ENCODE measurements at places on chromosomes 1 and 21.

DNA sequence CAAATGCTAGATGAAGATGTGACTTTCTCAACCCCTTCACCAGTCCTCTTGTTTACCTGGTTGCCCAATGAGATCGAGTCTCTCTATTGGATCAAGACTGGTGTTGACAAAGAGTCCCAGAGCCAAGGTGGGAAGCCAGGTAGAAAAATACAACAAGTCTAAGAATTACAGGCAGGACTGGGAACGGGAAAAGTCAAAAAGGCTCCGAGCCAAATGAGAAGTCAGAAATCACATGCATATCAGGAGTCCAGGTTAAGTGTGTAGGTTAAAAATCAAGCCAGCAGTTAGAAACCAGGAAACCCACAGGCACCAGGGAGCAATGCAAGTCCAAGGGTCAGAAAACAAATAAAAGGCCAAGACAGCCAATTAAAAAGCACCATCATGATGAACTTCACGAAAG lies 27.4 kb upstream of the DUSP23 start:
- no peak for DNase-seq

DNA sequence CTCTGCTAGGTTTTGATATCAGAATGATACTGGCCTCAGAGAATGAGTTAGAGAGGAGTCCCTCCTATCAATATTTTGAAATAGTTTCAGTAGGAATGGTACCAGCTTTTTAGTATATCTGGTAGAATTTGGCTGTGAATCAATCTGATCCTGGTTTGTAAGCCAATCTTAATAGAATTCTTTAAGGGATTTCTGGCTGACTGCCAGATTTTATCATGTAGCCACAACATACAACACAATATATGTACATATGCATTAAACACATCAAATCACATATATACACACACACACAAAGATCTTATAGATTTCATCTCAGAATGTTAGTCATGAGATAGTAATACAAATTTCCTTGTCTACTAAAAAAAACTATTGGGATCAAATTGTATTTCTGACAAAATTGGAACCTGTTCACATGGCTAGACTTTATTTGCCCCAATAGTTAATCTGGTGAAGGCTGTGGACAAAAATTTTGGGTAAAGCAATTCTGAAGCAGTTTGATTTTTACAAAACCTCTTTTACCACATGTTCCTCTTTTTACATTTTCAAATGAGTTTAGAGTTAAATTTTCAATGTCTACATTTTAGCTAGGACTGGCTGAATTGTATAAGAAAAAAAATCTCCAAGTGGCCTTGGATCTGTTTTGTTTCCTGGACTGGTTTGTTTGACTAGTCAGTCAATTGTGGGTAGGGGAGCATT lies 151.7 kb downstream of the FASLG start:
- DNase-seq: no peak

DNA sequence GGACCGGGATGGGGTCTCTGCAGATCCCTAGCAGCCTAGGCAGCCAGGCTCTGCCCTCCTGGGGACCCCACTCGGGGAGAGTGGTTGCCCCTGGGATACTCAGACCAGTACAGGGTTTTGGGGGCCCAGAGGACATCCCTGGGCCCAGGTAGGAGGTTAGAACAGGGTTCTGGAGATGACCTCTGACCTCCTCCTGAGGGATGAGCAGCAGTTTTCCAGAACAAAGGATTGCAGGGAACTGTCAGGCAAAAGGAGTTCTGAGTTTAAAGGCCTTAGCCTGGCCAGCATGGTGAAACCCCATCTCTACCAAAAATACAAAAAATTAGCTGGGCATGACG lies 20.4 kb upstream of the VPS13D start:
- no peak for DNase-seq

- no peak for DNase-seq
Measured at GRCh38 chr21:29157080-29157479, 26.6 kb downstream of the MAP3K7CL start.

DNA sequence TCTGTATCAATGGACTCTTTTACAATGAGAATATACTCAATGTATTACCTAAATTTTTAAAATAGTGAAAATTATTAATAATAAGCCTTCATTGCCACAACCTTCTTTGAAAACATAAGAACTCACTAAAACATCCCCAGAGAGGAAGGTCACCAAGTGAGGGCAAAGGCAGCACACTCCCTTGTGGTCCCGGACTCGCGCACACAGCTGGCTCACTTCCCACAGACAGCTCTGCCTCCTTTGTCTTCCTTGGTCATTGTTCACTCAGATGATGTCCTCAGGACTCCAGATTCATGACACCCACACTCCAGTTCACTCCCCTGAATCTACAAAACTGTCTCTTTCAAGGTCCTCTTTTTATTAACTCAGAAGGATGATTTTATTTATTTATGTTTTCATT lies 19.2 kb upstream of the UBR4 start:
- DNase-seq: no peak

- DNase-seq: no peak
Measured at GRCh38 chr1:115076384-115076915, 12.9 kb downstream of the TSPAN2 start.

- DNase-seq: no peak
Measured at GRCh38 chr1:89512996-89513720, 11.5 kb upstream of the LRRC8B start.

DNA sequence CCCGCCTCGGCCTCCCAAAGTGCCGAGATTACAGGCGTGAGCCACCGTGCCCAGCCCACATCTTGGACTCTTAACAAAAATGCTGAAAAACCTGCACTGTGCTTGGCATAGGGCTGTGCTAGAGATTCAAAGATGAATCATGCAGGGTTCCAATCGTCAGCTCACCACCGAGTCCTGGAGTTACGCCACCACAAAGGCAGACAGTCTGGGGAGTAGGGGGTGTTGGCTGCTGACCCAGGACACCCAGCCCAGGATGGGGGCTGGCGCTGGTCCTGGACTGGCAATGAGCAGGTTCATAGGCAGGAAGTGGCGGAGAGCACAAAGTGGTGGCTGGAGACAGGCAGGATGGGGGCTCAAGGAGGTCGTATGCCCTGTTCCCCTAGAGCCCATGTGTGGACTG lies 16.0 kb downstream of the PSRC1 start:
- no peak for DNase-seq

DNA sequence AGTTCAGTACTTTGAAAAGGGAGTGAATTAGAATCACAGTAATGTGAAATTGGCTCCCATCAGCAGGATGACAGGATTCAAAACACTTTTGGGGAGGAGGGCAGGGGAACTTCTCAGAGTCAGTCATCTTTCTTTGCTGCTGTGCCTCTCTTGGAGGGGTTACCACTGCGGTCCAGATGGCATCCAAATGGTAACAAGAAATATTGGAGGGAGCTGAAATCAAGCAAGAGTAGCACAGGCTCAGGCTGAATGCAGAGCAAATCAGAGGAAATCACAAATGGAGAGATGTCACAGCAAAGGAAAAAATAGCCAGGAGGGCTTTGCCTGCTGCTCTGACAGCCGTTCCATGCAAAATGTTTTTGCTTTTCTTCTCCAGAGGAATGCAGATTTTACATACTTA lies 75.0 kb upstream of the C8B start:
- no peak for DNase-seq

GRCh38 chr1:156511644-156512043 lies 11.1 kb upstream of the MEF2D start:
- no peak for DNase-seq

- DNase-seq: no peak
Measured at GRCh38 chr1:19435851-19436455, 49.4 kb downstream of the CAPZB start.

- DNase-seq: no peak
Measured at GRCh38 chr1:206590025-206590758, 22.1 kb downstream of the EIF2D start.

DNA sequence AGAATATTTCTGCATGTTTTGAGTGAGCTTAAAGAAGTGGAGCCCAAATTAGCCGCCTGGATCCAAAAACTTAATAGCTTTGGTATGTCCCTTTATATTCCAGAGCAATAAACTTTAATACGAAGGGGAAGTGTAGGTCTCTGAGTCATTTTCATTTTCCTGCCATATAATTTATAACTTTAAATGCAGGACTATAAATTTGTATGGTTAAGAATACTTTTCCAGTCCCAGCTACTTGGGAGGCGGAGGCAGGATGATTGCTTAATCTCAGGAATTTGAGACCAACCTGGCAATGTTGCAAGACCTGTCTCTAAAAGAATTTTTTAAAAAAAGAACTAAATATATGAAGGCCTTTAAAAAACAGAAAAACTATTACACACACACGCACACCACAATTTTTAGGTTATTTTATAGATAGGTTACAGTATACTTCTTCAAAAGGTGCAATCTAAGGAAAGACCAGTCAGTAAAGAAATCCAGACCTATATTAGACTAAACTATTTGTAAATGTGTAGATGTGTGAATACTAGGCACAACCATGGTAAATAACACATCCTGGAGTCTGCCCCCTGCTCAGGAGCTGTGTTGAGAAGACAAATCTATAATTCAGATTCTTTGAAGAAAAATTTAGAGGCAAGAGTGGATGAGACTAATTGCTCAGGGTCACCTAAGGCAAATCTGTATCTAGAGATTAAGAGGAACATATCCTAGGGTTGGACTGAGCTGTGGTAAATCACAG lies 80.3 kb downstream of the TTC3 start:
- no peak for DNase-seq

GRCh38 chr1:41716188-41717130 lies 202.3 kb downstream of the HIVEP3 start:
- no peak for DNase-seq
